ENCODE measurements at places on chromosomes 16 and 17.
A peak's percentile ranks its signal among the peaks of the same experiment; 100 is the strongest.

DNA sequence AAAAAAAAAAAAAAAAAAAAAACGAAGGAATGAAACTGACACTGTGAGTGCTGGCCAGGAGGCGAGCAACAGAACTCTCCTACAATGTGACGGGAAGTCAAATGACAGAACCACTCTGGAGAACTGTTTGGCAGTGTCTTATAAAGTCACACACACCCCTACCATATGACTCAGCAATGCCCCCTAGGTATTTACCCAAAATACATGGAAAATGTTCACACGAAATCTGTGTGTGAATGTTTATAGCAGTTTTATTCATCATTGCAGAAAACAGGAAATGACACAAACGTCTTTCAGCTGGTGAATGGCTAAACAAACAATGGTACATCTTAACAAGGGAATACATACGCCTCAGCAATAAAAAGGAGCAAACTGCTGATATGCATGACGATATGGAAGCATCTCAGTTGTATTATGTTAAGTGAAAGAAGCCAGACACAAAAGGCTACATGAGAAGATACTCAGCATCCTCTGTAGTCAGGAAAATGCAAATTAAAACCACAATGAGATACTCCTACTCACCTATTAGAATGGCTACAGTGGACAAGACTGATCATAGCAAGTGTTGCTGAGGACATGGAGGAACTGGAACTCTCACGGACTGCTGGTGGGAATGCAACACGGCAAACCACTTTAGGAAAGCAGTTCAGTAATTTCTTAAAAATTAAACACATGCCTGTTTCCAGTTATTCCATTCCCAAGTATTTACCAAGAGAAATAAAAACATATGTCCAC lies 74.7 kb downstream of the TBC1D16 start:
- DNase-seq, result no peak

DNA sequence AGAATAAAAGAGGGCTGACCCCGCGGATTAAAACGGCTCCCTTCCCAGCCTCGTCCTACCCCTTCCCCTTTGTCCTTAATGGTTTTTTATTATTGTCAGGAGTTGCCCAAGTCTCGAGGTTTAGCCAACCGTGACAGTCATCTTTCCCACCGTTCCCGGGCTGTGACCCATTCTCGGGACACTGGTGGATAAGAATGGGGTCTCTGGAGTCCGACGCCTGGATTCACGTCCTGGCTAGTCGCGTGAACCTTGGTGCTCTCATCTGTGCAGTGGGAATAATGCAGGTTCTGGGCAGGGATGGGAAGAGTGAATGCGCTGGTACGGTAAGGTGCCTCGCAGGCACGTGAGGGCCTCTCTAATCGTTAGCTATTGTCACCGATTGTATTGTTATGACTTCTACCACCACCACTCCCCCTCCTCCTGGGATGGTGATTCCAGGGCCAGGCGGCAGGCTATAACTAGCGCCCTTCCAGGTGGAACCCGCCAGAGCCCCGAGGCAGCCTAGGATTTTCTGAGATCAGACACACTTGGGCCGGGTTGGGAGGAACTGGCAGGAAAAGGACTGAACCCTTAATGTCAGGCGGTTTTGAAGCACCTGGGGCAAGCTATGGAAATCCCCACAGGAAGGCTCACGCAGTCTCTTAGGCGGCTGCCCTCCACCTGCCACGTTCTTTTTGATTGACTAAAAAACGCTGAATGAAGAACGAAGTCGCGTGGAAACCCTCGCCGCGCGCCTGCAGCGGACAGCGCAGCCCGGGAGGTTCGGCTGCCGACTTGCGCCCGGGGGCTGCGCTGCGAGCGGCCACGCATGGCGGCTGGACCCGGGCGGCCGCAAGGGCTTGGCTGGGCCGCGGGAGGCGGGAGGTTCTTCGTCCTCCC lies 2.7 kb downstream of the HS3ST3B1 start:
- no peak for DNase-seq

- no peak for DNase-seq
These were observed 126.1 kb upstream of the FOXF1 start for GRCh38 chr16:86384263-86384649.

DNA sequence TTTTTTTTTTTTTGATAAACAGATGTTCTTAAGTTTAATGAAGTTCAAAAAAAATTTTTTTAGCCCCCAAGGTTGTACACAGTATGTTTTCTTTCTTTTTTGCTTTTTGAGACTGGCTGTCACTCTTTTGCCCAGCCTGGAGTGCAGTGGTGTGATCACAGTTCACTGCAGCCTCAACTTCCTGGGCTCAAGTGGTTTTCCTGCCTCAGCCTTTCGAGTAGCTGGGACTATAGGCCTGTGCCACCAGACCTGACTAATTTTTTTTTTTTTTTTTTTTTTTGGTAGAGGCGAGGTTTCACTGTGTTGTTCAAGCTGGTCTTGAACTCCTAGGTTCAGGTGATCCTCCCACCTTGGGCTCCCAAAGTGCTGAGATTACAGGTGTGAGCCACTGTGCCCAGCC lies 12.8 kb downstream of the ITGAE start:
- DNase-seq, result no peak

DNA sequence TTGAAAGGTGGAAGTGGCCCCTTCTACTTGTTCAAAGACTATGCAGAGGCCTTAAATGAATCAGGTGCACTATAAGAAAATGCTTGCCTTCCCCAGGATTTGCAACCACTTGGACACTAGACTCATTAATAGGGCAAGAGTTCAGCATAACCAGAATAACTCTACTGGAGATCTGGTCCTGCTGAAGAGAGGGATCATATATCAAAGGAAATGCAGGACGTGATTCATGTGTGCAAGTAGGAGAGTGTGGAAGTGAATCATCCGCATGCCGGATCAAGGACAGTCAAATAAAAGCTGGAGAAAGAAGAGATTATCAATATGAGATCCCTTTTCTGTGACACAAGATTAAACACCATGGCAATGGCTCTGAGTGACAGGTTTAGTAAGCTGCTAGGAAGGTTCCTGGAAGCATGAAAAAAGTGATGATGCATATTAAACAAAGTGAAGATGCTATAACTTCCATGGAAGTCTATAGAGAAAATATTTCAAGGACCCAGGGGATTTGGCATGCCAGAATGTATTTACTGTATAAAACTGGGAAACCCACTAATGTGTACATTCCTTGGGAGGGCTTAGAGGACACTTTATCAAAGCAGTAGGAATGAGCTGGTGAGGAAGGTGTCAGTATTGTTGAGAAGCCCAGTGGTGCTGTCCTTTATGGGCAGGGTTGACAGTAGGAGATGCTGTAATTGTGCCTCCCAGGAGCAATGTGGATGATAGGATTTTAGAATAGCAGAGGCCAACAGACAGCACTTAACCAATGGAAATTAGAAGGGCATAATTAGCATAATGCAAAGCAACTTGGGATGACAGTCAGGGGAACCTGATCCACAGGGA lies 133.1 kb downstream of the ABCA8 start:
- DNase-seq, result peak; percentile 98

DNA sequence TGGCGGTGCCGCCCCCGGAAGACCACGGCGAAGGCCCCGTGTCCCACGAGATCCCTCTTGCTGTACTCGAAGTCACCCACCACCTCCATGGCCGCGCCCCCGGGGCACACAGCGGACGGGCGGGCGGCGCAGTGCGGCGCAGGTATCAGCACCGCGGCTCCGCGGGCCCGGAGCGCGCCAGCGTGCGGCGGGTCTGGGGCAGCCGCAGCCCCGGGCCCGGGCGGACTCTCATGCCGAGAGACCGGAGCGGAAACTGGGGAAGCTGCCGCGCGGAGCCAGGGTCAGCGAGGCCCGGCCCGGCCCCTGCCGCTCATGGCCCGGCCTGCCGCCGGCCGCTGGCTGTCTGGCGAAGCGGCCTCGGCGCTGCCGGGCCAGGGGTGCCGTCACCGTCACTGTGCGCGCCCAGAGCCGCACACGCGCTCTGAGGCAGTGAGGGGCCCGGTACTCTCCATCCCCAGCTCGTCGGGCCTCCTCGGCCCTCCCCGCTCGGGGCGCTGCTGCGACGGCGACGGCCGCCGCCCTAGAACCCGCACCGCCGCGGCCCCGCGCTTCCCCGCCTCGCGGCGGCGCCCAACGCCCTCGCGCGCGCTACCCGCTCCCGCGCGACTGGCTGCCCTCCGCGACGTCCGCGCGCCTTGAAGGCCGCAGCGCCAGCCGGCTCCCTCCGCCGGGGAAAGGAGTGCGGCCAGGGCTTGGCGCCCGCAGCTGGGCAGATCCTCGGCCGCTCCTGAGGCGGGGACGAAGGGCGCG lies at the start of gene ULK2:
TSS of gene ULK2 (minus strand) at position 608 of the 750 bp plus-strand sequence. CDS start at position 89, 519 bp downstream.
- DNase-seq, result peak; percentile 54

DNA sequence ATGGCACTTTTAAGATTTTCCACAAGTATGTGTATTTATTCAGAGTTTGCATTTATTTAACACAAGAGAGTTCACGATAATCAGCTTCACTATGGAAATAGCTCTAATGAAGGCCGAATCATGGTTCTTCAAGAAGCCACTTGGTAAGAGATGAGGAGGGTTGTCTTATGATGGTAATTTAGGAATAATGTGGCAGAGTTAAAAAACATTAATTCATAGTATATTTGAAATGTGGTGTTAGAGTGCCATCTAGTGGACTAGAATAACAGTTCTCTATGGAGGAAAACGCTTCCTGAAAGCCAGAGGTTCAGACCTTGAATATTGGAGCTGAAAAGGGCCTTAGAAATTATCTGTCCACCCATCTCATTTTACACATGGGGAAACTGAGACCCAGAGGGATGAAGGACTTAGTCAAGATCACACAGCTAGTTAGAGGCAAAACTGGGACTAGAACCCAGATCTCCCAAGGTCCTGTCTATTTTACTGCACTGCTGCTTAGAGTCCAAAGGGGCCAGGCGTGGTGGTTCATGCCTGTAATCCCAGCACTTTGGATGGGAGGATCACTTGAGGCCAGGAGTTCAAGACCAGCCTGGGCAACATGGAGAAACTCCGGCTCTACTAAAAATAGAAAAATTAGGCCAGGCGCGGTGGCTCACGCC lies 33.8 kb upstream of the KPNB1 start:
- peak; percentile 57 for DNase-seq

- no peak for DNase-seq
These were observed 44.3 kb upstream of the CPNE2 start for GRCh38 chr16:57048095-57048494.

- DNase-seq, result no peak
These were observed 72.8 kb downstream of the SOCS1 start for GRCh38 chr16:11183035-11183812.

DNA sequence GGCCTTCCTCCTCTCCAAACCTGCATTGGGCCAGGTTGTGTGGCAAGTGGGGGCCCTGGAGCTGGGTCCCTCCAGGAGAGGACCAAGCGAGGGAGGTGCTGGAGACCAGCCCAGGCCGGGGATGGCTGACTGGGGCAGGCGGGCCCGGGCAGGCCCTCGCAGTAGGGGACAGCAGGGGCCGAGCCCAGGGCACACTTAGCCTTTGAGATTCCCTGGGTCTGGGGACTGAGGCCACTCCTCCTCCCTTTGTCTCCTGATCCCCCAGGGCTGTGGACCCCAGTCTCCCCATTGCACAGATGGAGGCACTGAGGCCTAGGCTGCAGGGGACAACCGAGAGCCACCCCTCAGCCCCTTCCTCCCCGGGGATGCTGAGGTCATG lies 5.2 kb downstream of the FOXJ1 start:
- DNase-seq, result no peak

DNA sequence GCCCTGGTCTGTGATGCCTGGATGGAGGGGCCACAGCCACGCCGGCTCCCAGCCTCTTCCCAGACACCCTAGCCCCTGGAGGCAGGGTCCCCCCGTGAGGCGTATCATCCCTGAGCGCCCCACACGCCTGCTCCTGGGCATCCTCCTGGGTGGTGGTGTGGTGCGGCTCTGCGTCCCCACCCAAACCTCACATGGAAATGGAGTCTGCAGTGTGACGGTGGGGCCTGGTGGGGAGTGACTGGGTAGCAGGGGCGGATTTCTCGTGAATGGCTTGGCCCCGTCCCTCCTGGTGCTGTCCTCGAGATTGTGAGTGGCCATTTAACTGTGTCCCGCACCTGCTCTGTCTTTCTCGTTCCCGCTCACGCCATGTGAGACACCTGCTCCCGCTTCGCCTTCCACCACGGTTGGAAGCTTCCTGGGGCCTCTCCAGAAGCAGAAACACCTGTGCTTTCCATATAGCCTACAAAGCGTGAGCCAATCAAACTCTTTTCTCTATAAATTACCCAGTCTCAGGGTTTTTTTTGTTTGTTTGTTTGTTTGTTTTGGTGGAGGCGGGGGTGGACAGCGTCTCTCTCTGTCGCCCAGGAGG lies 5.9 kb upstream of the SSTR5 start:
- no peak for DNase-seq

DNA sequence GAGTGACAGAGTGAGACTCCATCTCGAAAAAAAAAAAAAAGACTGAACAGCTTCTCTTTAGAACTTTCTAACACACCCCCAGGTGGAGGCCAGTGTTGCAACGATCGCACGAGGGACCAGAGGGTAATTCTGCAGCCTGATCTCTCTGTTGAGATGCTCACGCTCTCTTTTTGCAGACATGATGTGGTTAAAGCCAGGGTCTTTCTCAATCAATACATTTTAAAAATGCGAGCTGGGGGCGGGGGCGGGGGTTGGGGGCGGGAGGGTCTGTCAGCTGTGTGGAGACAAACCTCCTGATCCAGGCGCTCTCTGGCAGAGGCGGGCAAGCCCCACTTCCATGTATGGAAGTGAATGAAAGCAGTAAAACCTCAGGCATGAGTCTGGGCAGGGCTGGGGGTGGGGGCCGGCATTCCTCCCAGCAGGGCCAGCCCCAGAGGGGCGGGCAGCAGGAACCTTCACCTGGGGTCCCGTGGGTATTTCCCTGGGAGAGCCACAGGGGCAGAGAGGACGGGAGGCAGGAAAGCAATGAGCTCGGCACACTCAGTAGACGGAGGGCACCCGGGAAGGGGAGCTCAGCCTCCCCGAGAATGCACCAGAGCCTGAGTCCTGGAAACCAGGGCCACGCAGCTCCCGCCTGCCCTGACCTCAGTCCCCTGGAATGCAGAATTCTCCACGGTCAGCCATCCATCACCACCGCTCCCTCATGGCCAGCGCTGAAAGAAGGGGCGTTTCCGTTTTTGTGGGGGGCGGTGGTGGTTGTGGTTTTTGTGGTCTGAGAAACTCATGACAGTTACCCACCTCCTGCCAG lies 28.0 kb downstream of the NXN start:
- peak; percentile 86 for DNase-seq

GRCh38 chr16:22813948-22814710 lies at the start of gene HS3ST2:
Gene HS3ST2, plus strand, starts transcription at chr16:22814162. Its CDS starts 449 bp downstream, at chr16:22814611.
- no peak for DNase-seq

DNA sequence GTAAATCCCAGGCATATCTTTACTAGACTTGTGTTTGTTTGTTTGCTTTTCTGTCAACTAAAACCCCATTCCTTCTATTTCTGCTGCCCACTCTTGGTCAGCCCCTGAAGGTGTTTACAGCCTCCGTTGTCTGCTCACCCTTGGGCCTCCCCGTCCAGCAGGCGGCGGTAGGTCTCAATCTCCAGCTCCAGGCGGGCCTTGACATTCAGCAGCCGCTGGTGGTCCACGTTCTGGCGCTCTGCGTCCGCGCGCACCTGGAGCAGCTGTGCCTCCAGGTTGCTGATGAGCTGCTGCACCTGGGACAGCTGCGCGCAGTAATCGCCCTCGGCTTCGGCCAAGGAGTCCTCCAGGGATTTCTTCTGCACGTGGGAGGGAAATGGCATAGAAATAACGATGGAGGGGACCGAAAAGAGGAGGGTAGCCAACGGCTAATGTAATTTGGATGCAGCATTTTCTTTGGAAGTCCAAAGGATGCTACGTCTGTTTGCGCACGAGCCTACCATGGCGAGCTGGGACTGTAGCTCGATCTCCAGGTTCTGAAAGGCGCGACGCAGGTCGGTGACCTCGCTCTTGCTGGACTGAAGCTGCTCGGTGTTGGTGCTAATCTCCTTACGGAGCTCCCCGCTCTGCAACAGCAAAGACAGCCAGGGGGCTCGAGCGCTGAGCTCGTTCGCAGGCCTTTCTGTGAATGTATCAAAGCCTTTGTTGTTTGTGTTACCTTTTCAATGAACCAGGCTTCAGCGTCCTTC lies 3.9 kb downstream of the KRT12 start:
- DNase-seq, result no peak

Data from SW480 (cell line).